ENCODE measurements at places on chromosomes 4 and X.

GRCh38 chr4:76363556-76364290 lies 57.2 kb downstream of the STBD1 start:
- DNase-seq = no peak

DNA sequence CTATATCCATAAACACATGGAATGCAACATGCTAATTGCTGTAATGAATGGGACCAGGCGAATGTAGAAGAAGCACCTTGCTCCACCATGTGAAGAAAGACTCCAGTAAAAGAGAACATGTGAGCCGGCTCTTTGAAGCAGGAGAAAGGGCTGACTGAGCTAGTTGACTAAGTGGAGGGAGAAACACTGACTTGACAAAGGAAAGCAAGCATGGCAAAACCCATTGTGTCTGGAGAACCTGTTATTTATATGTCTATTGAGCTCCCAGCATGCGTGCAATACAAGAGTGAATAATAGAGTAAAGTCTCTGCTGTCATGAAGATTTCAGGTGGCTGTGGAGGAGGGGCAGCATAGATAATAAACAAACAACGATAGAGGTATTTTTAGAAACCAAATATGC lies 559.9 kb downstream of the RAB28 start:
- DNase-seq = no peak

DNA sequence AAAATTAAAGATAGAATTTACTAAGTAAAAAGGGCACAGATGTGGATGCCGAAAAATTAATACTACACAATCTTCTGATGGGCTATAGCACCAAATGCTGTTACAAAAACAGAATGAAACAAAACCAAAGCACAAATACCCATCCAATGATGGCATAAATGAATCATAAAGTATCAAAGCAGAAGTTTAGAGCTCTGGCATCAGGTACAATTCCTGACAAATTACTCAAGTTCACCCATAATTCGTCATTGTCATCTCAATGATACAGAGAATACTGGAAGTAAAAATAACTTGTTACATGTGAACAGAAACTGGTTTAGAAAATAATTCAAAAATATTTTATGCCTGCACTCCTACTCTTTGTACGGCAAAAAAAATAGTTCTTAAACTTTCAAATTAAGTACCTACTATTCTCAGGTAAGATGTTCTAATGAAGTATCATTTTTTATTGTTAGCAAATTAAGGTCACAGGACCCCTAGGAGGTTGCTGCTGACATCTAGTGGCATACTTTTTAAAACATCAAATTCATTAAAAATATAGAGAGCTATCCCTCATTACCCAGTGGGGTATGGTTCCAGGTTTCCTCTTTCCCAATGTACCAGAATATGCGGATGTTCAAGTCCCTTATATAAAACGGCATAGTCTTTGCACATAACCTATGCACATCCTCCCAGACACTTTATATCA lies 126.1 kb downstream of the INPP4B start:
- DNase-seq = no peak

- DNase-seq = no peak
Measured at GRCh38 chr4:145589916-145590702, 29.1 kb upstream of the MMAA start.

DNA sequence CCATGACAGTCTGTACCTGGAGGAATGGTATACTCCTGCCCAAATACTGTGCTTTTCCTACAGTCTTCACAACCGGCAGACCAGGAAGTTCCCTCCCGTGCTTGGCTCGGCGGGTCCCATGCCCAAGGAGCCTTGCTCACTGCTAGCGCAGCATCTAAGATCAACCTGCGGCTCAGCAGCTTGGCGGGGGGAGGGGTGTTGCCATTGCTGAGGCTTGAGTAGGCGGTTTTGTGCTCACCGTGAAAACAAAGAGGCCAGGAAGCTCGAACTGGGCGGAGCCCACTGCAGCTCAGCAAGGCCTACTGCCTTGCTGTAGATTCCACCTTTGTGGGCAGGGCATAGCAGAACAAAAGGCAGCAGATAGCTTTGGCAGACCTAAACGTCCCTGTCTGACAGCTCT lies 152.7 kb downstream of the TEX11 start:
- no peak for DNase-seq

DNA sequence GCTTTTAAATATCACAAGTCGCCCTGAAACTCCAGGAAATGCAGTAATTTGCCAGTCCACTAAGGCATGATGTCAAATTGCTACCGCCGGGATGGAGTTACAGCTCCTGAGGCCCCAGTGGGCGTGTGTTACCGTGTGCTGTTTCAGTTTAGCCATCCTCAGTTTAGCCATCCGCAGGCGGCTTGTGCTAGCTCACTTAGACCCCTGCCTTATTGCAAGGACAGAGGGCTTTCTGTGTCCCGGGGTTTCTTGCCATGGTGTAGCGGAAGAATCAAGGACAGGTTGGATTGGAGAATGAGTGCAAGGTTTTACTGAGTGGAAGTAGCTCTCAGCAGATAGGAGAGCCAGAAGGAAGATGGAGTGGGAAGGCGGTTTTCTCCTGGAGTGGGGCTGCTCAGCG lies 33.8 kb upstream of the LRBA start:
- DNase-seq = no peak

- peak; percentile 74 for DNase-seq
Measured at GRCh38 chr4:120049732-120050494, 16.7 kb downstream of the MAD2L1 start.

GRCh38 chr4:165502916-165503907 lies 124.4 kb downstream of the CPE start:
- DNase-seq = no peak

DNA sequence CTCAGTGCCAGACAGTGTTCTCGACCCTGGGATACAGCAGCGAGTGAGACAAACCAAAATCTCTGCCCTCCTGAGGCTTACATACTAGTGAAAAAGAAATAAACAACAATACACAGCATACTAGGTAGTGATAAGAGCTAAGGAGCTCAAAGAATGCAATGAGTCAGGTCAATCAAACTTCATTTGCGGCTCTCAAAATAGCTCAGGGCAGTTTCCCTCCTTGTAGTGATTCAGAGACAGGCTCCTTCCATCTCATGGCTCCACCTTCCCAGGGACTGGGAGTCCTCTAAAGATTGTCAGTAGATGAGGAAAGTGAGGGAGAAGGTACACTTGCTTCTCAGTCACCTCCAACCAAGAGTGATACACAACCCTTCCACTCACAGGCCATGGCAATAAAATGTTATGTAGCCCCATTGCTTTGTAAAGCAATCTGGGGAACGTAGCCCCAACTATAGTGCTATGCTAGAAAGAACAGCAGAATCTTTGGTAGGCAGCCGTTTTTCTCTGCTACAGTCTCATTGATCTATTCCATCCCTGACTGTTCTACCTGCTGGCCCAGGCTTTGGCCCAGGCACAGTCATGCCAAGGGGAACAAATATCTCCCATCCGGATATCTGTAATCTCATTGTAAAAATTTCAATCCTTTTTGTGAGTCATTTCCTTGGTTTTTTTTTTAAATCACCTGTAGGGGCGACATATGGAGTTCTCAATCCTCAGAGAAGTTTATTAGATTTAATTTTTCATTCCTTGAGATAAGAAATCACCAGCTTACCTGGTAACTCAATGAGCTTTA lies 183.1 kb upstream of the S100G start:
- no peak for DNase-seq

DNA sequence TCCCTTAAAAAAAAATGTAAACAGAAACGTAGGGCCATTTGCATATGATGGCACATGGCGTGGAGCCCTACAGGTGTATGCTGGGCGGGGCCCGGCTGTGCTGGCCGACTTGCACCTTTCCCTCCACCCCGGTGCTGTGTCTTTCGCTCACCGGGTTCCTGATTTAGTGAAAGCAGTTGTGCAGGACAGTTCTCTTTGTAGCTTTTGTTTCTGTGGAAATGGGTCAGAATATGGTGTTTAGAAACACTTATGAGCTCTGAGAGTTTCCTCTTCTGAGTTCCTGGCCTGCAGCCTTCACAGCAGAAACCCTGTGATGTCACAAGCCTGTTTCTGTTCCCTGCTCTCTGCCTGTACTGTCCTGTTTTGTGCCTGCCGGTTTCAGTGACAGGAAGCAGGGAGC lies 22.5 kb upstream of the MSANTD1 start:
- peak; percentile 42 for DNase-seq

GRCh38 chr4:29009908-29010307 lies 1710.3 kb upstream of the PCDH7 start:
- no peak for DNase-seq

GRCh38 chr4:145960012-145960411 lies 21.4 kb upstream of the ZNF827 start:
- DNase-seq = no peak

DNA sequence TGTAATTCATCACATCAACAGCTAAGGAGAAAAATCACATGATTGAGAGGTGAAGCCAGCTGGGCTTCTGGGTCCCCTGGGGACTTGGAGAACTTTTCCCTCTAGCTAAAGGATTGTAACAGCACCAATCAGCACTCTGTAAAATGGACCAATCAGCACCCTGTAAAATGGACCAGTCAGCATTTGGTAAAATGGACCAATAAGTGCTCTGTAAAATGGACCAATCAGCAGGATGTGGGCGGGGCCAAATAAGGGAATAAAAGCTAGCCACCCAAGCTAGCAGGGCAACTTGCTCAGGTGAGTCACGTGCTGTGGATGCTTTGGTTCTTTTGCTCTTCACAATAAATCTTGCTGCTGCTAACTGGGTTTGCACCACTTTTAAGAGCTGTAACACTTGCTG lies 1248.3 kb downstream of the PCDH18 start:
- no peak for DNase-seq

DNA sequence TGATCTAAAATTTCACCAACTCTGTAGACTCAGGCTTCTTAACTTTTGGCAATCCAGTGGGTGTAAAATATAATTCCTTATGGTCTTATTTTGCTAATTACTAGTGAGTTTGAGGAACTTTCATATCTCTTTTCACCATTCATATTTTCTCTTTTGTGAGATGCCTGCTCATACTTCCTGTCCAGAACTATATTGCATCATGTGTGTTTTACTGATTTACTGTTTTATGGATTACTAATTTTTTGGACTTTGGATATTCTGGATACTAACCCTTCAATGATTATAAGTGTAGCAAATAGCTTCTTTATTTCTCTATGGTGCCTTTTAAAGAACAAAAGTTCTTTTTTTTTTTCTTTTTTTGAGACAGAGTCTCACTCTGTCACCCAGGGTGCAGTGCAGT lies 20.6 kb downstream of the GSX2 start:
- no peak for DNase-seq

- no peak for DNase-seq
Measured at GRCh38 chr4:120939693-120940092, 17.2 kb upstream of the PRDM5 start.

GRCh38 chrX:81925812-81926211 lies 723.9 kb downstream of the SH3BGRL start:
- DNase-seq = no peak

DNA sequence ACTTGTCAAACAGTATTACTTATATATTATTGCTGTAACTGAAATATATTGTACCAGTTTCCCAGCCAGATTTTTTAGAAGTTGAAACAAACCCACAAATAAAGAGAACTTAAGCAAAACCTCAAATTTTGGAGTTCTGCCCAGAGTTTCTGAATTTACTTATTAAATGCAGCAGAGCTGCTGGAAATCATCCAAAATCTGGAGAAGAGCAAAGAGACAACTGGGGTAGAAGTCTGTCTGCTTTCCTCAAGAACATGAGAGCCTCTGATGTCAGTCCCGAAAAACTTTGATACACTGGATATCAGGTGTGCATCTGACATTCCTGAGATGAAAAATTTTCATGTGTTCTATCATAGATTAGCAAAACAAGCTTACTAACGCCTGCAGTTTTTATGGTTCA lies 325.9 kb downstream of the NR3C2 start:
- no peak for DNase-seq

DNA sequence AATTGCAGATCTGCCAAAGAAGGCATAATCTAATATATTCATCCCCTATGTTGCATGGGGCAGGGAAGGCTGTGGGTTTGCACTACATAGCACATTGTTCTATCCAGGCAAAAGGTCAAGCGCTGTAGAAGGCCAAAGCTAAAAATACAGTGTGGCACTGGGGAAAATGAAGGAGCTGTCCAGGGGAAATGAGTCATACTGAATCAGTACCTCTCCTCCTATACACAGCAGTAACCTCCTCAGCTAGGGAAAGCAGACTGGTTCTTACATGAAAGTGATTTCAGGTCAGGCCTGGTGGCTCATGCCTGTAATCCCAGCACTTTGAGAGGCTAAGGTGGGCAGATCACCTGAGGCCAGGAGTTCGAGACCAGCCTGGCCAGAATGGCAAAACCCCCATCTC lies 31.0 kb upstream of the SLC25A4 start:
- DNase-seq = no peak

- no peak for DNase-seq
Measured at GRCh38 chr4:77349796-77350195, 192.8 kb downstream of the CCNG2 start.

DNA sequence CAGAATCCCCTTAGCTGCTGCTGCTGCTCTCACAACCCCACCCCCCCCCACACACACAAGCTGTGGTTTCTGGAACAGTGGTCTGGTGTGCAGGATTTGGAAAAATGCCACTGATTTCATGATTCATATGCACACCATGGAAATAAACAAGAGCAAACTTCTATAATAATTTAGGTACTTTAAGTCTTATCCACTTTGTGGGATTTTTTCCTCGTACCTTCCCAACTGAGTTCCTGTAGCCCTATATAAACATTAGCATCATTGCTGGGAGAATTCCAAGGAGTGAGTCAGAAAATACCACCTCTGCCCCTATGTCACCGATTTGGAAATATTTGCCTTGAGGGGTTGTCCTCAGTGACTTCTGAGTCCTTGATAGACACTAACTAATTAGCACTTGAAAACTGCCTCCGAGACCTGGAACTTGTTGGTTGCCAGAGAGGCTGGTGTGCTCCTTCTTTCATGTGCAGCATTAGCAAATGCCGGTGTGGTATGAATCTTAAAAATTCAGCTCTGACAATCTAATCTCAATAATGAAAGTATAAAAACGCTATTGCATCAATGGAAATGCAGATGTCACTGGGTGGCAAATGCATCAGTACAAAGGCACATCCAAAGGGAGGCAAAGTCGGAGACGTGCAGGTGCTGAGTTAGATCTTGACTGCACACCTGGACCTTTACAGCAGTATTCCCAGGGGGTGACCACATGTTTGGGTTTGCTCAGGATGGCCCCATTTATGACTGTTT lies 61.8 kb downstream of the CPE start:
- no peak for DNase-seq

- DNase-seq = no peak
Measured at GRCh38 chr4:174483792-174484191, 38.5 kb downstream of the HPGD start.

DNA sequence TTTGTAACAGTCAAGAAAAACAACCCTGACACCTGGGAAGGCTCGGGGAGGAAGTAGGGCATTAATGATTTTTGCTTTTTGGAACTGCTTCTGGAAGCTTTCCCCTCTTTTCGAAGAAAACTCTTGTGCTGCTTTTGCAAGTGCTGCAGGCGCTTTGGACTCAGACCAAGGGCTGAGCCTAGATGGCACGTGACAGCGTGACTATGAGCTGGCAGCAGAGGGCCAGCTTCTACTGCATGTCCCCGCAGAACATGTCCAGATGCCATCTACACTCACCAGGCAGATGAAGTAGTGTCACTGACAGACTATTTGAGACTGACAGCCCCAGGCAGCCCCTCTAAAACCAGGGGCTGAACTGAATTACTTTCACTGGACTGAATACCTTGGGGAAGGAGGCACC lies 6.2 kb downstream of the NR0B1 start:
- DNase-seq = peak; percentile 86

Data from head of caudate nucleus (tissue), 42 donors.